ENCODE measurements at places on chromosomes 12 and 14.

GRCh38 chr14:68762953-68763764 is 29.7 kb downstream of the ZFP36L1 start:
- DNase-seq: no peak

DNA sequence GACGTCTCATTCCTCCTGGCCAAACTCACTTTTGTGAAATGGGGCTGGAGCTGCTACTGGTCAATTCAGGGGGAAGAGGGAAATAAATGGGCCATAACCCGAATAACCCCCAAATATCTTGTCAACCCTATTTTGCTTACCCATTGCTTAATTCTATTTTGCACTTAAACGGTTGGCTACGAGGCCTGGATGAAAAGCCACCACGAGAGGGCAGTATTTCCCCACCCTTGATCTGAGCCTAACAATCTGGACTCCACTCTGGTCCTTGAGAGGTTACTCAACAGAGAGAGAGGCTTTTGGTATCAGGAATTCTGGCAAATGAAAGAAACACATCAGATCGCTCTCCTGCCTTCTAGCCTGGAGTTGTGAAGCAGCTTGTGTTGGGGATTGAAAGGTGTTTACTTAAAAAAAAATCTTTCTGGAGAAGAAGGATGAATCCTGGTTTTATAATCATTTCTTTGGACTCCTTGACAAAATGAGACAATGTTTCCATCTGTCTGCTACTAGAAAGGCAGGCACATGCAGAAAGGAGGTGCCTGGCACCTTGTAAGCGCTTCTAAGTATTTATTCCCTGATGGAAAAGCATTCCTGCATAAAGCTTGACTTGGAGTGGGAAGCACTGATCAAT is 22.4 kb upstream of the FBXO21 start:
- DNase-seq: peak; percentile 76

GRCh38 chr14:20630340-20631022 is 11.0 kb downstream of the OR6S1 start:
- DNase-seq: peak; percentile 69

- no peak for DNase-seq
These were observed 135.1 kb downstream of the PPM1H start for GRCh38 chr12:62799766-62800406.

DNA sequence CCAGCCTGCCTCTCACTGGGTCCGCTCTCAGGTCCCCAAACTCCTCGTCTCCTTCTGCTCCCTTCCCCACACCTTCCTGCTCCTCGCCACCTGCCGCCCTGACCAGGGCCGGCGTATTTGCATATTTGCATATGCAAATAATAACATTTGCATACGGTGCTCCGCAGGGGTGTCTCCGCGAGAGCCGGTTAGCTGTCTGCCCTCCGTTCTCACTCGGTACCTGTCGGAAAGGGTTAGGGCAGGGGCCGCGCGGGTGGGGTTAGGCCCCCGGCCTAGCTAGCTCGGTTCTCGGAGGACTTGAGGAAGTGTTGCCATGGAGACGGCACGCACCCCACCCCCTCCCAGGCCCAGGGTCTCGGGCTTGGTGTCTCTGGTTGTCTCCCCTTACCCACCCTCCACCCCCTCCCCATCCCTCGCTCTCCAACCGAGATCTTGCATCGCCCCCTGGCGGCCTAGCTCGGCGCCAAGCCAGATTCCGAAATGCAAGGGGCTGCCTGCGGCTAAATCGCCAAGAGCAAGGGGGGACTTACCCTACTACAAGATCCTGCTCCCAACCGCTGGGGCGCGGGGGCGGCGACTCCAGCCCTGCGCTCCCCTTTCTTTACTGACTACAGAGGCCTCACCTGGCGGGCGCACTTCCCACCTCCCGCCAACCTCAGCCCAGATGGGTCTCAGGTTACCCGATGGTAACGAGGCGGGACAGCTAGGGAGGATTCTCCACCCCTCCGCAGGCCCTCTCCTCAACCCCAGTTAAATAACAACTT is 8.1 kb downstream of the STAC3 start:
- peak; percentile 60 for DNase-seq

DNA sequence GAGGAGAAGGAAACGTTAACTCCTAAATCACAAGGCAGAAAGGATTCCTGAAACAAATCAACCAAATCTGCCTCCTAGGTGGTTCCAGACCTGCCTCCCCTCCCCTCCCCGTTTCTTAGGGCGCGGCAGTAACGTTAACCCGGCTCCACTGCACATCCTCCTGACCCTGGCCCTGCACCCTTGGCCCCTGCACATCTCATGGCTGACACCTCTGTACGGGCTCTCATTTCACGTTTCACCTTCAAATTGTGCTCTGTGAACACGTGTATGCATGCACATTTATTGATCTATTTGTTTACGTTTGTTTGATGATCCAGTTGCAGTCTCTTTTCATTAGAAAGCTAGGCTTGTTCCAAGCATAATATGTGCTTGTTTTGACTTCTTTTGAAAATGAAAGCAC is 358.1 kb downstream of the ADGRD1 start:
- DNase-seq: no peak

DNA sequence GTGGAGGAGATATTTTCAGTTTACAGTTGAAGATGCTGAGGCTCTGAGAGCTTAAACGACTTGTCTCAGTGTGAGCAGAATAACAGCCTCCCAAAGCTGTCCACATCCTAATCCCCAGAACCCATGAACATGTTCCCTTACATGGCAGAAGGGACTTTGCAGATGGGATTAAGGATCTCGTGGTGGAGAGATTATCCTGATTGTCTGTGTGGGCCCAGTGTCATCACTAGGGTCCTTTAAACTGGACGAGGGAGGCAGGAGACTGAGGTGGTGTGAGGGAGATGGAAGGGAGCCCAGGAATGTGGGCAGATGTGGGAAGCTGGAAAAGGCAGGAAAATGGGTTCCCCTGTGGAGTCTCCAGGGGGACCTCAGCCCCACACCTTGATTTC is 9.6 kb upstream of the KRT80 start:
- no peak for DNase-seq

- DNase-seq: no peak
These were observed 2.1 kb upstream of the ARHGAP5 start for GRCh38 chr14:32074887-32075572.

GRCh38 chr12:14775636-14775980 is 27.7 kb downstream of the WBP11 start:
- no peak for DNase-seq

DNA sequence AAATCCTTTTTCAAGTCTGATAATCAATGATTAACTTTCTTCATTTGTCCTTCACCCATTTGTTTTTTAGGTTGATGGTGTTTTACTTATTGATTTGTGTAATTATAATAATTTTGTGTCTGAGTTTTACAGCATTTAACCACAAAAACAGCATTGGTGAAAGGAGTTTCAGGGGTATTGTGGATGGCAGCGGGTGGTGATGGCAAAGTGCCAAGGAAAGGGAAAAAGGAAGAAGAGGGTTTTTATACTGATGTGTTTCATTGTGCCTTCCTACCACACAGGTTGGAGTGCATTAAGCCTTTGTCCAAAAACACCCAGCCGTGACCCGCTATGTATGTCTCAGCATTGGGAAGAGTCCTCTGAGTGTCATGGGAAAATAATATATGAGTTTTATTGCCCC is 150.3 kb downstream of the DAD1 start:
- peak; percentile 45 for DNase-seq

- no peak for DNase-seq
These were observed 890 bp downstream of the TEP1 start for GRCh38 chr14:20412411-20412810.

GRCh38 chr14:55739967-55740648 is 160.1 kb downstream of the KTN1 start:
- DNase-seq: no peak

GRCh38 chr12:68792952-68793351 is 15.0 kb upstream of the MDM2 start:
- no peak for DNase-seq

DNA sequence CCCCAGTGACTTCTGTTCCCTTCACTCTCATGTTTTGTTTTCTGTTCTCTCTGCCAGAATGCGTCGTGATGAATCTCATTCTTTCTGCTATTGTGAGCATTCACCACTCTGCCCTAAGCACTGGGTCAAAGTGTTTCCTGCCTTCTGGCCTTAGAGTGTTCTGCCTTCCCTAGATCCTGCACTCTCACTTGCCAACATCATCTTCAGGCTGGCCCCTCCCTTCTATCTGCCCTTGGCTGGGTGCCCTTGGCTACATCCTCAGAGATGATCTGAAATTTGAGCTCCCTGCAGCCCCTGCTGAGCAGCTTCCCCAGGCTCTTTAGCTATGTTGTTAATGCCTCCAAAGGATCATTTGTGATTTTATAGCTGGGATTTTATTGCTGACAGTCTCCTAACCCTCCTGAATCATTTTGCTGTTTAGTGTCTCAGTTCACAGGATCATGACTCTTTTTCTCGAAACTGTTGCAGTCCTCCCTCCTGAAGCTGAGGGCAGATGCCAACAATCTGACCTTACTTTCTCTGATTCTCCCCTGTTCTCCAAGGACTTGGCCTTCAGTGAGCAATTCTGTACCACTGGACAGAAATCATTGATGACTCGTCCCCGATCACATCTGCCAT is 4.5 kb downstream of the DHRS2 start:
- peak; percentile 40 for DNase-seq

- no peak for DNase-seq
These were observed 248.8 kb upstream of the PWP1 start for GRCh38 chr12:107436836-107437235.

GRCh38 chr12:104864668-104865067 is 93.4 kb downstream of the SLC41A2 start:
- no peak for DNase-seq

- no peak for DNase-seq
These were observed 69.3 kb downstream of the RIN3 start for GRCh38 chr14:92582706-92583452.

DNA sequence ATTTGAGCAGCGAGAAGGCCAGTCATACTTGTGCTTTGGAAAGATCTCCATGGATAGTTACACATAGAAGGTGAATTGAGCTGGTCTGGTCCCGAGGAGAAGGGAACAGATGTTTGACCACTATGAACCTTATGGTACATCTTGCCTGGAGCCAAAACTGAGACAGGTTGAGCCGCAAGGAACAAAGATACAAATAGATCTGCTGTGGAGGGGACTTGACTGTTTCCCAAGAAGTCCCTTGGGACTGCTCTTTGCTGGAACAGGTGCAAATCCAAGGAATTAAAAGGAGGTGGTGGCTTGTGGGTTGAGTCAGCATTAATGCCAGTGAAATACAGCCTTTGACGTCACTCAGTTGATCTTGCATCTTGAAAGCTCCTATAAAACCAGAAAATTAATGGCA is 68.8 kb upstream of the PRIMA1 start:
- no peak for DNase-seq

DNA sequence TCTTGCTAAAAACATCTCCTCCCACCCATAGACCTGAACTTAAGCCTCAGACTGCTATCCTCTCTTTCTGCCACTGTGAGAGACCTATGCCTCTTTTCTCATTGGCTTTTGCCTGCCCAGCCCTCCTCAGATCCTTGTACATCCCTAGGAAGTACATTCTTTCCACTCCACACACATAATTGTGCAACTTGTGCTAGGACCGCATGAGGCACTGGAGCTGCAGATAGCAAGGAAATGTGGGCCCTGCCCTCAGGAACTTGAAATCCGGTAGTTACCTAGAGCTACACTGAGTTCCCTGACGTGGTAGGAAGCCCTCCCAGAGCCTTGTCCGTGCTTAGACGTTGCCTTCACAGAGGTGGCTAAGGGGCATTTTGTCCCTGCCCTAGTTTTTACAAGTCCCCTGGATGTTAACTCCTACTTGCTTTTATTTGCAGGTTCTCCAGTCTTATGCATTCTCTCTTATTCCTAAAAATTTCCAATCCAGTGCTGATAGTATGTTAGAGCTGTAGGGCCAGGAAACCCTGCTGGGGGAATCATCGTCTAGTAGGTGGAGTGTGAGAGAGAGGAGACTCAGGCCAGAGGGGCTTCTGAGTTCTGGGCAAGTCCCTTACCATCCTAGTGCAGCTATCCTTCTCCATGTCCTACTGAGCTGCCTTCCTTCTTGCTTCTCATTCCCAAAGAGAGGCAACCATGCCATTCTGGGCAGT is 41.3 kb downstream of the NTF3 start:
- no peak for DNase-seq

GRCh38 chr14:34665785-34666435 is 36.0 kb upstream of the SNX6 start:
- DNase-seq: no peak

- DNase-seq: no peak
These were observed 229.5 kb downstream of the FOXN3 start for GRCh38 chr14:89187501-89187900.

- no peak for DNase-seq
These were observed 142.8 kb downstream of the BTG1 start for GRCh38 chr12:92002673-92003382.

DNA sequence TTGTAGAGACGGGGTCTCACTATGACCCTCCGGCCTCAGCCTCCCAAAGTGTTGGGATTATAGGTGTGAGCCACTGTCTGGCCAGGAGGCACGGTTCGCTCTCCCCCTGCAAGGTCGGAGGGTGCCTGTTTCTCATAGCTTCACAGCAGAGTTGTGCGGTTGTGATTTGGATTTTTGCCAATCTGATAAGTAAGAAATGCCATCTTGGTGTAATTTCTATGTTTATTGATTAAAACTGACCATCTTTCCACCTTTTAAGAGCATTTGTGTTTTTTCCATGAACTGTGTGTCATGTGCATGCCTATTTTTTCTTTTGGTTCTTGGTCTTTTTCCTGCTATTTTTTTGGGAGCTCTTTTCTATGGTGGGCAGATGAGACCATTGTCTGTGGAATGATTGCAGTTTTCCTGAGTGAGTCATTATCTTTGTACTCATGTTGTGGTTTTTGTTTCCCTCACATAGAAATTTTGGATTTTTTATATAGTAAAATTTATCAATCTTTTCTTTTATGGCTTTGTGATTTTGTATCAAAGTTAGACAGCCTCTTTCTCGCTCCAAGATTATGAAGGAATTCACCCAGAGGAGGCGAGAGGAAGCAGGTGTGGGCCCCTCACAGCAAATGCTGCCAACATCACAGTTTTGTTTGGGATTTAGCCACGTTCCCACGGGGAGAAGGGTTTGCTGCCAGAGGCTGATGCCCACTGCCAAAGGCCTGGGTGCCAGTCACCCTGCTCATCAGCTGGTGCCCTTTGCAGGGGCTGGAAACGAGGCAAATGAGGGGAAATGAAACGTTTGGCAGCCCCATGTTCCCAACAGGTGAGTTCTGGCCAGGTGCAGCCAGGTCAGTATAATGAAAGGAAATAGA is 47.2 kb downstream of the RFX4 start:
- DNase-seq: no peak

DNA sequence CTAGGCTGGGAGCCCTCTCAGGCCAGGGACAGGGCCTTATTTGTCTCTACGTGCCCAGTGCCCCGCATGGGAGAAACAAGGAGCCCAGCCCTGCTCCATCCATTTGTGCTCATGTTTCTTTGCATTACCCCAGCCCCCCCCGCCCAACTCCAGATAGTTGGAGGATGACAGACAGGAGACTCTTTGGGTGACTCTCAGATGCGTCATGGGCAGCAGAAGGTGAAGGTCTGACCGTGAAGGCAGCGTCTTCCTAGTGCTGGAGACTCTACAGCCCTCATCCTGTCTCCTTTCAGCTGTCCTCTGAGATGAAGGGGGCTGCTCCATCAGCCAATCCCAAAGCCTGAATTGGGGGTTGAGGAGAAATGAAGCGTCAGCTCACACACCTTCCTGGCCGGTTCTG is 283 bp upstream of the PSMB11 start:
- no peak for DNase-seq

GRCh38 chr12:52819731-52820510 is 6.0 kb upstream of the KRT4 start:
- no peak for DNase-seq

Measured in NCI-H1105 (cell line).